Fibroblast of mammary gland (primary cell): ENCODE measurements at places on chromosomes 2 and 18.

GRCh38 chr18:9042766-9043481 lies 59.6 kb upstream of the NDUFV2 start:
- DNase-seq = no peak

- DNase-seq = no peak
These were observed 400.3 kb downstream of the MTX2 start for GRCh38 chr2:176669398-176670174.

GRCh38 chr2:109203246-109204011 lies 74.4 kb downstream of the SH3RF3 start:
- DNase-seq = no peak

- no peak for DNase-seq
These were observed 538.0 kb downstream of the SLC4A3 start for GRCh38 chr2:220165401-220165800.

DNA sequence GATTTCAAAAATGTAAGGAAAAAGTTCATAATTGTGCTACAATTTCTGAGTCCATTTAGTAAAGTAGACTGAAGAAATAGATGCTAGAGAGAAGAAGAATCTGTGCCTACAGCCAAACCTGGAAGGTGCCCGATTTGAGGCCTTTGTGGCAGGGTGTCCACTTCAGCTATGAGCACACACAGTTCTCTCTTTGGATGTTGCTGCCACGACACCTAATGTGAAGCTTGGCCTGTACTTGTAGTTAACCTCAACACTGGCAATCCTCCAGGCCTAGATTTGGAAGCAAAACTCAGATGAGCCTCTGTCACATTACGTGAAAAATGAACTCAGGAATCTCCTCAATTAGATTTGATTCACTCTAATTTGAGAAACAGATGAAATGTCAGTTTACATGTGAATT lies 90.1 kb upstream of the LRP1B start:
- peak; percentile 7 for DNase-seq

DNA sequence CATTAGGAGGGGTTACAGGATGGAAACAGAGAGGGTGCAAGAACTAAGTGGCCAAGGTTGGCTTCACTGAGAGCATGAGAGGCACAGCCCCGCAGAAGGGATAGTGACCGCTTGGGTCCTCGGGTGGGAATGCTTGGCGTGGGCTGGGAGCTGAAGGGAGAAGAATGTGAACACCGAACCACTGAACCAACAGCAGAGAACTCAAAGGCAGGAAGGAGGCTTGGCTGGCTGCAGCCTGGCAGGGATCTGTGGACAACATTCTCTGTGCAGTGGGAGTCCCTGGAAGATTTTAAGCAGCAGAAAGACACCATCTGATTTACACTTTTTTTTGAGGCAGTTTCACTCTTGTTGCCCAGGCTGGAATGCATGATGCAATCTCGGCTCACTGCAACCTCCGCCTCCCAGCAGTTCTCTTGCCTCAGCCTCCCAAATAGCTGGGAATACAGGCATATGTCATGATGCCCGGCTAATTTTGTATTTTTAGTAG lies 33.9 kb downstream of the SOWAHC start:
- peak; percentile 31 for DNase-seq

DNA sequence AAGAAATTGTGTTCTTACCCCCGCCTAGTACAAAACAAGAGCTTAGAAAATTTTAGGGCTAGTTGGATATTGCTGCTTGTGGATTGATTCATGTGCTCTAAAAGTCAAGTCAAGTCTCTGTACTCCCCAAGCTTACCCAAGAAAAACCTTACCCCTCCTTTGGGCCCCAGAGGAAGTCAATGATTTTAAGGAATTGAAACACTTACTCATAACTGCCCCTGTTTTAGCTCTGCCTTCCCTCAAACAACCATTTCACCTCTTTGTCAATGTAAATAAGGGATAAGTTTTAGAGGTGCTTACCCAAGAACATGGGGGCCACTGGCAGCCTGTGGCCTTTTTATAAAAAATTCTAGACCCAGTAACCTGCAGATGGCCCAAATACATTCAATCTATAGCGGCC lies 136.6 kb upstream of the RMP24 start:
- DNase-seq = no peak

DNA sequence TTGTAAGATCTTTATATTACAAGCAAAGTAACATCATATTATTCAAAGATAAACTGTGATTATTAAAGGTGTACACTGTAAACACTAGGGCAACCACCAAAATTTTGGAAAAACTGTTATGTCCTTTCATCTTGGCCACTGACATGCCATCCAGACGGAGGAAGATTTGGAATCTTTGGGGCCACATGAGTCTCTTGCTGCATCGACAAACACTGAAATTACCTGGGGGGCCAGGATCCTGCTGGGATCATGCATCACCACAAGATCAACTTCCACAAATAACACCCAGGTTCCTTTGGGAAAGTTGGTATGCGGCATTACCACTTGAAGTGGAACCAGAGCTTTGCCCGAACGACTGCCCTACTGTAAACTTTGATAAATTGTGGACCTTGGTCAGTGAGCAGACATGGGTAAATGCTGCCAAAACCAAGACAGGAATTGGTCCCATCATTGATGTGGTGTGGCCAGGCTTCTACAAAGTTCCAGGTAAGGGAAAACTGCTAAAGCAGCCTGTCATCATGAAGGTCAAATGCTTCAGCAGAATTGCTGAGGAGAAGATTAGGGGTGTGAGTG lies 110.6 kb upstream of the UXS1 start:
- no peak for DNase-seq

DNA sequence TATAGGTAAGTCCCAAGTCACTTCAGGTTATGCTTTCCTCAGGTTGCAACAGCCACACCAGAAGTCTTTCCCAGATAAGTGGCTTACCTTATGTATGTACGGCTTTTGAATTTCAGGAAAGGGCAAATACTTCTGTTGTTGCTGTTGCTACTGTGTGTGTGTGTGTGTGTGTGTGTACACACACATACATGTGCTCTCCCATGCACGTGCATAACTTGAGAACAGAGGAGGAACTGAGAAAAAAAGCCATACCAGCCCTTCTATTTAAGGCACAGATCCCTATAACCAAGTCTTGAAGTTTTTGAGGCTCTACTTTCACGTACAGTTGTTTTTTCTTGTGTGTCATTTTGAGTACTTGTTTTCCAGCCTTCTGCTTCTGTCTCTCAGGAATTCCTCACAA lies 62.4 kb downstream of the WDPCP start:
- no peak for DNase-seq
